ENCODE measurements at places on chromosomes 3 and 15.

DNA sequence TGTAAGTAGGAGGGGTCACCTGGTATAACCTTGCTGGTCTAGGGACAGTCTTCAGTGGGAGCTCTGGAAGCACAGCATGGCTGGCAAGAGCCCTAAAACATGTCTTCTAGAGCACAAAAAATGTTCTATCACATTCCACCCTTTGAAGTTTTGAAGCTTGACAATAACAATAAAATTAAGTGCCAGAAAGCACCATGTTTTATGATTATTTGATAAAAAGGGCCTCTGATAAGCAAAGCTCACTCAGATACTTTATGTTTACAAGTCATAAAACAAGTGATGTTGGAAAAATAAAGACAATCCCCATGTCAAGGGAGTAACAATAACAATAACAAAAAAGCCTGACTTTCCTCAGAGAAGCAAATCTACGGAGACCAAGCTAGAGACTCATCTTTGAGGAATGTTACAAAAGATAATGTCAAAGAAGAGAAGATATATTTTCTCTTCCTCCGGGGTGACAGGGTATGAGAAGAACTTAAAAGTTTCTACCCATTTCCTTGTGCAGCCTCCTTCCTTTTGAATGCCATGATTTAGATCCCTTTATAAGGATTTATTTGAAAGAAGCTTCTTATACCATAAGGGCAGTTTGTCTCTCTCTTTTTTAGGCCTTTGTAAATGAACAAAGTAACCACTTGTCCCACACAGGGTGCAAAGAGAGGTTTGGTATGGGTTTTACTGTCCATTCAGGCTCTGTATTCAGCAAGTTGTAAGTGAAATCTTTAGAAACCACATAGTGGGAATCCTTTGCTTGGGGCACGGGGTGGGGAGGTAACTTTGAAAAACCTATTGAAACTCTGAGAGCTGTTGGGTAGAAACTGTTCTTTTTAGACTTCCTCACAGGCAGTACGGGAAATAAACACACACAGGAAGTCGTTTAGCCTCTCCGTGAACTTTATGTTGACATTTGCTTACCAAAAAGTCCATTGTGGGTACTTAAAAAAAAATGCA lies 109.6 kb upstream of the RBMS3 start:
- DNase-seq: no peak

DNA sequence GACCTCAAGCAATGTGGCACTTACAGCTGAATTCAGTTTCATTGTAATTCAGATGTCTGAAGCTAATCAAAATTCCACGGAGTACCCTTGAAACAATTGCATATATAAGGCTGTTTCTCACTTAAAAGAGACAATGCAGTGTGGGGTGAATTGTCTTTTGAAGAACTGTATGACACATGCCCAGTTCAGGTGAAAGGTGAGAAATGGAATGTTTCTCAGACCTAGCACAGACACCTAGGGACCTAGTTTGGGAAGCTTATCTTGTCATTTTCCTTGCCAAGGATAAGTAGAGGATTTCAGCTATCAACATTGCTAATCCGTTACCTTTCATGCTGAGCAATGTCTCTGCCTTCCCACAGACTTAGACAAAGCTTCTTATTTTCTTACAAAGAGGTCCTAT lies 36.3 kb downstream of the MBNL1 start:
- DNase-seq: no peak

DNA sequence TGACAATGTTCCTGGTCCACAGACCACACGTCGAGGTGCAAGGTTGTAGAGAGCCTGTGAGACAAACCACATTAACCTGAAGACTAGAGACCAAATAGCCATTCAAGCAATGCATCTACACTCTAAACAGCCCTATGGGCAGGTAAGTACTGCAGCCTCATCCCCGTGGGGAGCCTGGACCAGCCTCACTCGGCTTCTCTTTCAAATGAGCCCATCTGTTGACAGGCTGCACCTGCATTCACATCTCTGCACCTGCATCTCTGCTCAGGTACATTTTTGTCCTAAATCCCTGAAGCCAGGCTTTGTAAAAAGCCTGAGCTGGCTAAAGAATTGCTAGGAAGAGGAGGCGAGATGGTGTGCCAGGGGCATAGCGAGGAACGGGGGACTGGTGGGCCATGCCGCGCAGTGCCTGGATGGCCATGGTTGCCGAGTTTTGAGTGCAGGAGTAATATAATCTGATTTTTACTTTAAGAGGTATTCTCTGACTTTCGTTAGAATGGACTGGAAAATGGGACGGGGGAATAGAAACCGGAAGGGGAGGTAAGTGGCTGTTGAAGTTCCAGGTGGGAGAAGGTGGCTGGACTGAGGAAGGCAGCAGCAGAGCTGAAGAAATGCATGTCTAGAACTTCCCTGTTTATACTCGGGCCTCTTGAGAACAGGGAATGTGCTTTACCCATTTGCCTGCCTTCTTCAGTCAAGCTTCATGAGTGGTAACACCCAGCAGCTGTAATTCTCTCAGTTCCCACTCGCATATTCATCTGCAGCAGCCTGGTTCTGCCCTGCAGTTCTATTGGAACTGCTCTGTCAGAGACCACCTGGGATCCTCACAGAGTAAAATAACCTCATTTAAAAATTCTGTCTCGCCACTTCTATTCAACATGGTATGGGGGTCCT lies 226.4 kb downstream of the OPA1 start:
- DNase-seq: no peak

GRCh38 chr3:34381243-34381642 lies 582.8 kb downstream of the PDCD6IP start:
- no peak for DNase-seq

DNA sequence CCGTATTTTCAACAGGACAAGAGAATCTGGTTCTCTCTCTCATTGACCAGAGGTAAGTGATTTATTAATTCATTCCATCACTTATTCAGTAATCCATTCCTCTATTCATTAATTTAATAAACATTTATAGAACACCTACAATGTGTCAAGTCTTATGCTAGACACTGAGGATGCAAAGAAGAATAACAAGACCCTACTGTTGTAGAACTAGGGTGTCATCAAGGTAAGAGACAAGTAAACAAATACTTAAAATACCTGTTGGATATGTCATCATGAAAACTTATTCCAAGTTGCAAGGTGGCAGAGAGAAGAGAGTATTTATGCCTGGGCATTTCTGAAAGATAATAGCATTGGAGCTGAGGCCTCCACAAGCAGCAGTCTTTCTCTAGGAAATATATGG lies 257.8 kb downstream of the CDIN1 start:
- DNase-seq: no peak

DNA sequence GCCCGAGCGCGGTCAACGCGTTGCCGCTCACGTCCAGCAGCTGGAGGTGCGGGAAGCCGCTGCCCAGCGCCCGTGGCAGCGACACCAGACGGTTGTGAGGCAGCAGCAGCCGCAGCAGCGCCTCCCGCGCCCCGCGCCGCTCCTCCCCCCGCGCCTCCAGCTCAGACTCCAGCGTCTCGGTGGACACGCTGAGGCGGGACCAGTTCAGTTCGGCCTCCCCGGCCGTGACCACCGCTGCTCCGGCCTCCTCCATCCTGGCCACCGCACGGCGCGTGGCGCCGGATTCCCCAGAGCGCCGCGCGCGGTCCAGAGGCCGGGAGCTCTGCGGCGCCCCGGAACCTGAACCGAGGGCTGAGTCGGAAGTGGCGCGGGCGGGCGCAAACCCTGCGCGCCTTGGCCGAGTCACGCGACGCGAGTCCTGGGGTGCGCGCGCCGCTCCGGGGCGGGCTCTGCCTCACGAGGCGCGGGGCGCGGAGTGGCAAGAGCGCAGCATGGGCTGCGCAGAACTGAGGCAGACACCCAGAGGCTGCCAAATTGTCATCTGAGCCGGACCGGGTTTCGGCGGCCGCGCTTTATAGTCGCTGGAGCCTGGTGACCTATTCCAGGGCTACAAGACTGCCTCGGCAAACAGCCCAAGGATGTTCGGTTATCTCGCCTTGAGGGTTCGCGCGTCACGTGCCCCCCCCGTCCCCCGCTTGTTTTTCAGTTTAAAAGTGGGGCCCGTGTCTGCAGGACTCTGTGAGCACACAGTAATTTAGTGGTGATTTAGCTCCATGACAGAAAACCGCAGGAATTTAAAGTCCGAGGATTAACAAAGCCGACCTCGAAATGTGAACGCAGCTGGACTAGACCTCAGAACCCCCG lies at the start of gene LRRC58:
LRRC58 (minus strand) TSS at position 364 of the 864 bp plus-strand sequence; CDS start at position 253, 111 bp downstream.
- peak; percentile 93 for DNase-seq

DNA sequence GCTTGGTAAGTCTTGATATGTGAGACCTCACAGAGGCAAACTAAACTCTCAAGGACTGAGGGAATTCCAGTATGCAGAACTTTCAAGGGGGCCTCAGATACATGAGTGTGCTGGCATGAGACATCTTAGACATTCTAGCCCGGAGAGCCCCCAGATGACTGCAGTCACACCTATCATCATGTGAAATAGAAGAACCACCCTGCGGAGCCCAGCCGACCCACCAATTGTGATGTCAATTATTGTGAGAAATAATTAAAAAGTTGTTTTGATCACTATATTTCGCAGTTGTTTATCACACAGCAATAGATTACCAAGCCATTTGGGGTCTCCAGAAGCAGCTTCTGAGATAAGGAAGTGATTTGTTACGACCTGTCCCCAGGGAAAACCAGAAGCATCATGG lies 55.3 kb upstream of the CD47 start:
- DNase-seq: no peak

DNA sequence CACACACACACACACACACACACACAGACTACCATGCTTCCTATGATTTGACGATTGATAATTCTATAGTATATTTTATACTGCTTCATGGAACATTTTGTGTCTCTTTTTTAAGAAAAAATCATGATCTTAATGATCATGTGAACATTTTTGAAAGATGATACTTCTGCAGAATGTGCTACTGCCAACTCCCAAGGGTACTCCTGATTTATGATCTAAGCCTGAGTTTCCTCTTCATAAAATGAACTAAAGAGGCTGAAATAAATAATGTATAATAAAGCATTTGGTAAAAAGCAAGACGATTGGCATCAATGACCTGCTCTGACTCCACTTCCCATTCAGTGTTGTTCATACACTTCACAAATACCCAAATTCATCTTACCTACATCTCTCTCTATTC lies 333.8 kb upstream of the RBMS3 start:
- DNase-seq: no peak

DNA sequence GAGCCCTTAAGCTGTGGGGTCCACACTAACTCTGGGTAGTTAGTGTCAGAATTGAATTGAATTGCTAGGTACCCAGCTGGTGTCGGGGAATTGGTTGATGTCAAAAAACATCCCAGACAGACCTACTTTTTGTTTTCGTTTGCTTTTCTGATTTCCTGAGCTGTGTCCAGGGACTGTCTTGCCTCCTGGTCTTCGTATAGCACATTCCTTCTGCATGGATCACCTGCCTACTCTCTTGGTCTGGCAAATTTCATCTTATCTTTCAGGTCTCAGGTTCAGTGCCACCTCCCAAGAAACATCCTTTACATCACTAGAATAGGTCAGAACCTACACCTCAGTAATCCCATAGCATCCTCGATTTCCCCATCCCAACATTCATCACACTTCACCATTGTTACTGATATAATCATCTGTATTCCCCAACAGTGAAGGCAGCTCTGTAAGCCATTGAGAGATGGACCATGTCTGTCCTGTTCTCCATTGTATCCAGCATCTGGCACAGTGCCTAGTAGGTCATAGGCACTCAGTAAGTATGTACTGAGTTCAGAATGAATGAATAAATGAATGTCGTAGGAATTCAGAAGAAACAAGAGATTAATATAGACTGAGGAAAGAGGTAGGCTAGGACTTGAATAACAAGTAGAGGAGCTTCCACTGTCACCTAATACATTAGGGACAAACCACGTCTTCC lies 81.2 kb downstream of the ANP32A start:
- no peak for DNase-seq

DNA sequence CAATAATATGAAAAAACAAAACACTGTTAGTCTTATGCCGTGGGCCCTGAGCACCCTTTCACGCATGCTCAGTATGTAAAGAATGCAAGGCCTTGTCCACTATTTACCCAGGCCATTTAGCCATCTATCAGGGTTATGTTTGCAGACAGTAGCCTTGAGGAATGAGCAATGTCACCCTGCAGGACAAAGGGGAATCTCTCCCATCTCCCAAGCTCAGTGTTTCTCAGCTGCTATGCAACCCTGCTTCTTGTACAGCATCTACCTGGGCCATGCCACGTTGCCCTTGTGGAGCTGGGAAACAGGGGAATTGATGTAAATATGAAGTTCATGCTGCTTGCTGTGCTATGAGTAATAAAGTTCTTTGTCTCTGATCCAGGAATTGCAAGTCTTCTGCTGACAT lies 51.5 kb upstream of the SLCO2A1 start:
- DNase-seq: no peak

- no peak for DNase-seq
Observed at GRCh38 chr3:128984596-128984995, 9.3 kb downstream of the CFAP92 start.

DNA sequence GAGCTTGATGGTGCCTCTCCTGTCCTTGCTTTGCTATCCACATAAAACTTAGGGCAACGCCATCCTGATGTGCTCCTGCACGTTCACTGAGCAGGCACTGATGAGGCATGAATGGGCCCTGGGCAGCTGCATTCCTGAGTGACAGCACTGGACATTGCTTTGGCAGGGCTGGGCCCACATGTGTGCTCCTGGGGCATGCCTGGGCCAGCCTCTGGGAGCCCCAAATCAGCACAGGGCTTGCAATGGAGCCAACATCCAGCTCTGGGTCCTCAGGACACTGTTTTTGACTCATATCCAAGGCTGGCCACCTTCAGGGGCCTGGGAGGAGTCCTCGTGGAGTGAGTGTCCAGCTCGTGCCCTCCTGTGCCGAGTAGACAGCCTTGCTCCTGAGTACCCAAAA lies 5.9 kb upstream of the TKT start:
- no peak for DNase-seq

DNA sequence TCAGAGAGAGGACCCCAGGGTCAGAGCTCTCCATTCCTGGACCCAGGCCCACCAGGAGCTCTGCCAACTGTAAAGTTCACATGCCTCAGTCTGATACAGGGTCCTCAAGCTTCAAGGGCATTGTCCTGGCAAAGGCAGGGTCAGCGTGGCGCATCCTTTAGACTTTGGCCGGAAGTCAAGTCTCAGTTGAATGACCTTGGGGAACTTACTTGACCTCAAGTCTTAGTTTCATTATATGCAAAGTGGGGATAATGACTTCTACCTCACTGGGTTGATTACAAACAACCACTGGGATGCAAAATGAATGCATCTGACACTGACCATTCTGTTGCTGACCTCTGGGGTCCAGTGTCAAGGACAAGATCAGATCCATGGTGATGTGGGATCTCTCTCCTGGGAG lies 70.6 kb upstream of the CTSH start:
- DNase-seq: no peak

GRCh38 chr3:58179235-58180098 lies 31.3 kb downstream of the DNASE1L3 start:
- DNase-seq: no peak

GRCh38 chr3:89527736-89528305 lies 420.4 kb downstream of the EPHA3 start:
- DNase-seq: no peak

DNA sequence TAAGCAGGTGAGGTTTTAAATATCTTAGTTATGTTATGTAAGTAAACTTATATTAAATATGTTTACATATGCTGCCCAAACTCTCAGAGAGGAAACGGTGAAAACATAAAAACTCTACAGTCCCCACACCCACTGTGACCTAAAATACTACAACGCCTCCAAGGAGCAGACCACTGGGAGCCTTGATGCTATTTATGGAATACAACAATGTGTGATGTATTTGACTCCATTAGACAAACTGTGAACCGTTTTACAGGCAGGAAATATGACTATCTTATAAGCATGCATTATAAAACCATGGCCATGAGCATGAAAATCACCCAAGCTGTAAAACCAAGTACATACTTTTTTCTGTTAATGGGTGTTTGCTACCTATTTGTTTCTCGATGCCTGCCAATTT lies 379.5 kb upstream of the TBL1XR1 start:
- no peak for DNase-seq
